ENCODE measurements at places on chromosomes 13 and 19. TPM values are rescaled to one million over a fixed set of nuclear protein-coding genes. Genes with fewer than 3 reads are reported as not detected.

AP1M2 gene
- 87.2 TPM for total RNA-seq

DCT gene
- total RNA-seq: not detected

TSC22D1 gene
- 93.7 TPM for total RNA-seq

MAP4K1 gene
- not detected for total RNA-seq

GJA3 gene
- 0.37 TPM for total RNA-seq

MCEMP1 gene
- not detected for total RNA-seq

PRR22 gene
- total RNA-seq: 0.21 TPM

VPS36 gene
- 19.9 TPM for total RNA-seq

CCNA1 gene
- 11.1 TPM for total RNA-seq

IGSF23 gene
- not detected for total RNA-seq

RXFP2 gene
- not detected for total RNA-seq

SIGLEC10 gene
- total RNA-seq: not detected

TJP3 gene
- total RNA-seq: 10.6 TPM

DIRAS1 gene
- not detected for total RNA-seq

SHC2 gene
- 0.07 TPM for total RNA-seq

ZNF225 gene
- total RNA-seq: 1.7 TPM

KRTDAP gene
- total RNA-seq: 58.3 TPM

FXYD7 gene
- total RNA-seq: not detected

KLK14 gene
- not detected for total RNA-seq

FFAR1 gene
- total RNA-seq: not detected

ZNF568 gene
- 2.8 TPM for total RNA-seq

ONECUT3 gene
- total RNA-seq: 0.28 TPM

PRTN3 gene
- not detected for total RNA-seq

DHDH gene
- 0.33 TPM for total RNA-seq

IFNL1 gene
- total RNA-seq: not detected

CEACAM4 gene
- total RNA-seq: not detected

NAT14 gene
- 16.7 TPM for total RNA-seq

IGFL3 gene
- 0.88 TPM for total RNA-seq

PDS5B gene
- 9.7 TPM for total RNA-seq

PSG11 gene
- total RNA-seq: not detected
